NCI-H524 (cell line): ENCODE measurements at places on chromosomes 3 and 15.

GRCh38 chr15:101620671-101621070, 31.5 kb downstream of the TM2D3 start:
- no peak for DNase-seq

- peak; percentile 22 for DNase-seq
These were observed 127.4 kb upstream of the ABHD17C start for GRCh38 chr15:80567721-80568157.

GRCh38 chr3:112074616-112075497, 11.3 kb upstream of the C3orf52 start:
- DNase-seq: peak; percentile 88

- peak; percentile 25 for DNase-seq
These were observed 59.2 kb upstream of the TRAK1 start for GRCh38 chr3:42031808-42032480.

DNA sequence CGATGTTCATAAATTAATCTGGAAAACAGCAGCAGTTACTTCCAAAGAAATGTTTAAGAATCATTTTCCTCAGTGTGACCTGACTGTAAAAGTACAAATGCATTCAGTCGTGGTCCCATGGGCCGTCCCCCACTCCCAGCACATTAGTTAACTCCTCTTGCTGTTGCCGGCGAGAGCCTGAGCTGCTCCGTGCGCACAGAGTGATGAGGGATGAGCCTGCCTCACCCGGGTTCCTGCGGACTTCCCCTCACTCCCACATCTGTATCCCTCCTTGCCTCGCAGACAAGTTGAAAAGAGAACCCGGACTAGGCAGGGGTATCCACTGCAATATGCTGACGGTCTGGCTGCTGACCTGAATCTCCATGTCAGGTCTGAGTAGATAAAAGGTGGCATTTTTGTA, 861.7 kb upstream of the NR2F2 start:
- DNase-seq: no peak

DNA sequence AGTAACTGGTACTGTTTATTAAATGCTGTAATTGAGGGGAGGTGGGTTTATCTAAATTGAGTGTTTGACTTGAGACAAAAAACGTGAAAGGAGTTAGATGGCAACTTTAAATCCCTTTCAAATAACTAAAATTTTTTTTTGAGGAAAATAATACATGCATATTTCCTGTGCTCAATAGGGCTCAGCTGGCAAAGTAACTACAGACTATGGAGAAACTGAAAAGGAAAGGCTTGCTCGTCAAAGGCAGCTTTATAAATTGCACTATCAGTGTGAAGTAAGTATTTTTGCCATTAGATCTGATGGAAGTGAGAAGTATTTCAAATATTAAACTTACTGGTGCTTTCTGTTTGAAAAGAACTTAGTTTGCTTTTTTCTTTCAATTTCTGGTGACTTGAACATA, 72.2 kb downstream of the DZIP3 start:
- no peak for DNase-seq

DNA sequence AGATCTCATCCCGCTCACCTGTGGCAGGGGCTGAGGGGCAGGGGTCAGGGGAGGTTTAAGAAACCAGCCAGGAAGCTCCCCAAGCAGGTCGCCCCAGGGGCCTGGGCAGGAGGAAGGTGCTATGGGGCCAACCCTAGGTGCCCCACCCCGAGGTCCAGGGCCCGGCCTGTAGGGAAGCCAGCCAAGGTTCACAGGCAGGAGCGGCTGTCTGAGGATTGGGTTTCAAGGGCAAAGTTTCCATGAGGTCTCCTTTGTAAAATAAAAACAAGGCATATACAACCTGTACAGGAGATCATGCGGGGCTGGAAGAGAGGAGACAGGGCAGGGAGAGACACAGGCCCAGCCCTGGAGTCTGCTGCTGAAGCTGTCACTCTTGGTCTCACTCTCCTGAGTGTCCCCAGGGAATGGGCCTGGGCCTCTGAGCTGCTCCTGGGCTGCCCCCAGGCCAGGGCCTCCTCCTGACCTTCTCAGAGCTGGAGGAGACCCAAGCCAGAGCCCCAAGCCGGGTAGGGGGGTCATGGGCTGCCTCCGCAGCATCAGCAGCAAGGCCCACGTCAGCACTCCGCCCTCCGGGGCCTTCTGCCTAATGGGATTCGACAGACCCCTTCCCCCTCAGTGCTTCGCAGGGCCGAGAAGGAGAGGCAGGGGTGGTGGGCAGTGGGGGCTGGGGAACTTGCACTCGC, 5.5 kb downstream of the CPLX3 start:
- DNase-seq: no peak

DNA sequence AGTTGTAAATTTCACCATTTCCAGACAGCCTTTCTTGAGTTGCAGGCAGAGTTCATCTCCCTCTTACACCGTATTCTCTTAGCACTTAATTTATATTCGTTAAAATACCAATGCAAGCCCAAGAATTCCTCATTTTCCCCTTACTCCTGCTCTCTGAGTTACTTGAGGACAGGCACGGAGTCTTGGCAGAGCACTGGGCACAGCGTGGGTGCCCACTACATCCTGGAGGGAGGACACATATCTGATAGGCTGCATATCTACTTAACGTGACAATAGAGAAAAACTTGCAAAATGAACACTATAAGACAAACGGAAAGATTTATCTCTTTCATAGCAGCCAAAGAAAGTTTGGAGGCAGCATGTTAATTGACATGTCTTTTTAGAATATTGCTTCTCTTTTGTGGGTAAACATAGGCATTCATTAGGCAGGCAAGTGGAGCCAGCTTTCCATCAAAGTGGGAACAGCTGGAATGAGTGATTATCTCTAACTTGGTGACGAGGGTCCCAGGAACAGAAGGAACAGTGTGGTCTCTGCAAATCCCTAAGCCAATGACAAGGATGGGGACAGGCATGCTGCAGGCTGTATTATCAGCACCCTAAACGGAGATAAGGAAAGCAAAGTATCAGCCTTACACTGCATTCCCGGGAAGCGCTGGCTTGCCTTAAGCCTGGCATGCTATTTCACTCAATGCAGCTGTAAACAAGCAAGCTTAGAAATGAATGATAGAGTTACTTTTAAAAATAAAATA, 116.5 kb downstream of the RTP4 start:
- DNase-seq: peak; percentile 83

GRCh38 chr3:101778385-101779046, 495 bp upstream of the NXPE3 start:
- DNase-seq: no peak

DNA sequence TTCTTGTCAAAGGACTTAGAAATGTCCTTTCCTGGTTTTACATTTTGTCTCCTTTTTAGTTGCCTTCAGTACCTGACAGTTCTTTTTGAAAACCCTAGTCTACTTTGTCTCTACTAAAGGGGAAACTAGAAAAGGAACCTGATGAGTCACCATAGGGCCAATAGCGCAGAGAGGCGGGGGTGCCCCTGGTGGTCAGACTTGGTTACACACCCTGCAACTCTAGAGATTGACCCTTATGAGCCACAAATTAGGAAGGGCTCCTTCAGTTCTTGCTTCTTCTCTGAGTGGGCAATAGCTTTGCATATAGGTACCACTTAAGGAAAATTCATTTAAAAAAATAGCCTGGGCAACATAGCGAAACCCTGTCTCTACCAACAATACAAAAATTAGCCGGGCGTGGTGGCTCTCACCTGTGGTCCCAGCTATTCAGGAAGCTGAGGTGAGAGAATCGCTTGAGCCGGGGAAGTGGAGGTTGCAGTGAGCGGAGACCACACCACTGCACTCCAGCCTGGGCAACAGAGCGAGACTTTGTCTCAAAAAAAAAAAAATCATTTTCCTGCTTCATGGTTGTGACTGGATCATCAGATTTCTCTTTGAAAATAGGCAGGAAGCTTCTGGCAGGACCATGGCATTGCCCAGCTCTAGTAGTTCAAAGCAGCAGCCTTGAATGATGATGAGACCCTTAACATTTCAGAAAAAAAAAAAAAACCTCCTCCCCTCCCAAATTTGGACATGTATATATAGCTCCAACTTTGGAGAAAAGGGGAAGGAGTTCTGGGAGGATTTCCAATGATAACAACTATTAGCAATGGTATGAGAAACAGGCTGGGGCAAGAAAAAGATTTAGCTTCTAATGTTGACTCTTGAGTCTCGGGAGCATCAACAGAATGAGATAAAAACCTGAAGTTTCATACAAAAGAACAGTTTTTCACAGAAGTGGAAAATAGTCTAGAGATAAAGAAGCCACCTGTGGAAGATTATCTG, 45.2 kb upstream of the RASA2 start:
- DNase-seq: no peak

DNA sequence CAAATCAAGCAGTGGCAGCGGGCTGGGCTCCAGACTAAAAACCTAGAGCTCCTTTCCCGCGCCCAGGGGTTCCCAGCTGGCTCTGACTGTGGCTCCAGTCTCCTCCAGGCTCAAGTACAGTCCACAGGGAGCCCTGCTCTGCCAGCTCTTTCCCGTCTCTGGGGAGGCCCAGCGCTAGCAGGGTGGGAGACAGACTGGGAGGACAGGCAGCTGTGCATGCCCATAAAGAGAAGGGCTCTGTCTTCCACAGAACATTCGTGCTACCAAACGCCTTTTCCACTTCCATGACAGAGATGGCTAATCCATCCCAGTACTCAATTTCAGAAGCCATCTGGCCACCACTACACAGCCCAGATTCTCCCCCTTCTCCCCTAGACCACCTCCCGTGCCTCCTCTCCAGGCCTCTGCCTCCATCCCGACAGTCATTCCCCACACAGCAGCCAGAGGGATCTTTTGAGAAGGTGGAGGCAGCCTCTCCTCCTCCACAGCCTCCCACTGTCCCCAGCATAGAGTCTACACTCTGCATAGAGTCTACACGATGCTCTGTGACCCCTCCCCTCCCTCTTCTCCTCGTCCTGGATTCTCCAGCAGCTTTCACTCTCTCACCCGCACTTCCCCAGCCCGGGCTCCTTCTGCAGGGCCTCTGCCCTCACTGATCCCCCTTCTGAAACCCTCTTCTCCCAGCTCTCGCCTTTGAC, 6.8 kb upstream of the DUSP7 start:
- DNase-seq: peak; percentile 93

DNA sequence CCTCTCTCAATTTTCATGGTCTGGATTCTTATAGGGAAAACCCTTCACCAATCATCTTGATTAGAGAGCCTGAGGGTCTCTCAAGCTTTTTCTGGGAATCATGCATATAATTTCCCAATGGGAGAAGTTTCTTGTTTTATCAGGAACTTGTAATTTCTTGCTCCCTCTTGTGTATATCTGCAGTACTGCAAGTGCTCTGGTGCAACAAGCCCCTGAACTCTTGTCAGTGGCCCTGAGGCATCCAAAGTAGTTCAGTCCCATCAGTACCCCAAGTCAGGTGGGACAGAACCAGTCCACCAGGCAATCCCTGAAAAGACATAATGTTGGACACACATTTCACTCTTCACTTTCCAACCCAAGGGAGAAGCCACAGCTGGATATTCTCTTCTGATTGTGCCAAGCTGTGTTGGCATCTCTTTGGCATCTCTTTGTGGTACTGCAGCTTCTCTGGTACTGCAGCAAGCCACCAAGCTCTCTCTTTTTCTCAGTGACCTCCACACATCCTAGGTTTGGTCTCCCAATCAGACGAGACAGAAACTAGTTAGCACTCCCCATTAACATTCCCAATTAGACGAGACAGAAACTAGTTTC, 214.5 kb downstream of the ZIC4 start:
- peak; percentile 82 for DNase-seq

DNA sequence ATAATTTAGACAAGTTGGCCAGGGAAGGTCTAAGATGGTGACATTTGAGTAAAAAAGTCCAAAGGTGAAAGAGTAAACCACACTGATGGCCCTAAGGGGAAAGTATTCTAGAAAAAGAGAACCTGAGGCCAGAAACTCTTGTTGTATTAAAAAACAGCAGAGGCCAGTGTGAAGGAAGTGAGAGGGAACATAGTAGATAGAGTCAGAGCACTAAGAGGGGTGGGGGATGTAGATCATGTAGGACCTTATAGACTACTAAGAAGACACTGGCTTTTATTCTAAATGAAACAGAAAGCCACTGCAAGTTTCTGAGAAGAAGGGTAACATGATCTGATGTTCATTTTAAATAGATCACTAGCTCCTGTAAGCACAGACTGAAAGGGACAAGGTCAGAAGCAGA, 14.5 kb downstream of the POLQ start:
- no peak for DNase-seq

DNA sequence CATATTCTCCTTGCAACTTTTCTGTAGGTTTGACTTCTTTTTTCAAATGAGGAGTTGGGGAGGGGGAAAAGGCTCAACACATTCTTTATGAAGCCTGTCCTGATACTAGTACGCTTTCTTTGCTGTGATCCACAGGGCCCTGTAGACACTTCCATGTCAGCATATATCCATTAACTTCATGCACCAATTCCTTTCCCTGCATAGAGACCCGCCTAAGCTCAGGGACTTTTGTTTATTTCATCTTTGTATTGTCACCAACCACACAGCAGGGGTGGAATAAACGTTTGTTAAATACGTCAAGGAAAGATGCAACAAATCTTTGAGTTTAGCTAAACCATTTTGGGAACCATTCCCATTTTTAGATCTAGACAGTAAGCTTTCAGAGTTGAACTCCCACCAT, 43.0 kb upstream of the GK5 start:
- no peak for DNase-seq

DNA sequence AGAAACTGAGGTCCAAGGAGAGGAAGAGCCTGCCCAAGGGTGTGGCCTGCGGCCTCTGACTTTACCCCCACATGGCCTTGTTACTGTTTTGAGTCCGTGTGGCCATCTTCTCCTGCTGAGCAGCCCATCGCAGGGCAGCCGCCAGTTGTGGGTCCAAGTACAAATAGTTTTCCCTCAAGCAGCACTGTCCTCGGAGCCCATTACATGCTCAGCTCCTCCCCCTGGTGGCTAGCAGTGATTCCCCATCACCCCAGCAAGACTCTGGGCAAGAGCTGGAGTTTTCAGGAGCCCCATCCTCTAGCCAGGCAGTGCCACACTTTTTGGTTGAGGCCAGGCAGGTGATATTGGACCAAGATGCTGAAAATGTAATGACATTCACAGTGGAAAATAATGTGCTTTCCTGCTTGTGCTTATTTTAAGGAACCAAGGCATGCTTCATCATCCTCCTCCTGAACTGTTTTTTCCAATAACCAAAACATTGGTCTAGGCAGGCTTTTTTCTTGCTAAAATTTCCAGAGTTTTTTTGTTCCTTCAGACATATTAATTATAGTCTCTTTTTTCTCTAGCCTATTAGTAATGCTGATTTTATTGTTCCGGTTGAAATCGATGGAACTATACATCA, 23.2 kb upstream of the VILL start:
- DNase-seq: peak; percentile 59

DNA sequence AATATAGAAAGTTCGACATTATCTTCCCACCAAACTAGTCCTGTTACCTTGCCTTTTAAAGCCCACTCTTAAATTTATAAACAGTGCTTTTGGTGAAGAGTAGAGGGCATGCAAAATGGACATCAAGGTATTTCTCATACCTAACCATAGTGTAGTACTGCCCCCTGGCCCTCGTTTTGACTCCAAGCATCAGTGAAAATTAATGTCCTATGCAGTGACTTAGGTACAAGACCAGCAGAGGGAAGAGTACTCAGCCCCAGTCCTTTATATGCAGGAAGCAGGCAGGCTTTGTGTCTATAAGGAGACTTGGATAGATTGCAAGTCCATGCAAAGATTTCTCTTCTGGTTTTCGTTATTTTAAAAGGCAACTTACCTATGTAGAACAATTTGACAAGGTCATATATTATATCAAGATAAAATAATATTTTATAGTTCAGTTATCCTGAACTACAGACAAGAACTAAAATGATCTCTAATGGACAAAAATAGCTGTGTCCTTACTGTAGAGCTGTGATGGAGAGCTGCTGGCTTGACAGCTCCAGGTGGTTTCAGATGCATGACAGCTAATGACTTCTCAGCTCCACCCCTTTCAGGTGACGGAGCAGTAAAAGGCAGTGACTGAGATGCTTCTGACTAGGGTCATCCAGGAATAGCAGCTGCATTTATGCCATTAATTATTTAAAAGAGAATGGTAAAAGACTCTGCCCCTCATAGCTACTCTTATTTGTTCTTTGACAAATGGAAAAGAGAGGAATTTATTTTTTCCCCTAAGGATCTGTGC, 646.1 kb downstream of the SQOR start:
- peak; percentile 91 for DNase-seq
